ENCODE measurements at places on chromosomes 12 and 14.

DNA sequence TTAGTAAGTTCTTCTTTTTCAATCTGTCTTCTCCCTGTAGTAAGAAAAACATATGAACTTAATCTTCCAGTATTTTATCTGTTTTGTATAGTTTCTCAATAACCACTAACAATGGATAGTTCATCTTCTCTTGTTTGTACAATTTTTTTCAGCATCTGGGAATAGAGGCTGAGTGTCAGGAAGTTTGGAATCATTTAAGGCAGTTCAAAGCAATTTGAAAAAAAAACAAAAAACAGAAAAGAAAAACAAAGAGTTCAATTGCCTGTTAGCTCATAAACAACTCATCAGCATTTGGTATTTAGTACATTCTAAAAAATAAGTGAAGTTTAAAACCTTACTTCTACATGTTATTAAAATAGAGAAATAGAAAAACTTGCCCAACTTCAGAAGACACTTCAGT lies 116.8 kb downstream of the PLCZ1 start:
- ATAC-seq, result no peak

- ATAC-seq, result peak; percentile 59
These were observed 588.2 kb downstream of the NRXN3 start for GRCh38 chr14:78758333-78758732.

GRCh38 chr12:41254004-41254914 lies 66.1 kb downstream of the PDZRN4 start:
- ATAC-seq, result no peak

DNA sequence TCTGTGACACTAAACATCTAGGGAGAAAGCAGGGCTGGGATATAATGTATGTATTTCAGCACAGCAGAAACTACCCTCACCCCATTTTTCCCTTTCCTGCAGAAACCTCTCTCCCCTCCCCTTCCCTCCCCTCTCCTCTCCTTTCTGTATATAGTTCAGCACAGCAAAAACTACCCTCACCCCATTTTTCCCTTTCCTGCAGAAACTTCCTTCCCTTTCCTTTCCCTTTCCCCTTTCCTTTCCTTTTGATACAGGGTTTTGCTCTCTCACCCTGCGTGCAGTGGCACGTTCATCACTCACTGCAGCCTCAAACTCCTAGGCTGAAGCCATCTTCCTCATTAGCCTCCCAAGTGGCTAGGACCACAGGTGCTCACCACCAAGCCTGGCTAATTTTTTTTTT lies 2.1 kb downstream of the PMEL start:
- ATAC-seq, result no peak

DNA sequence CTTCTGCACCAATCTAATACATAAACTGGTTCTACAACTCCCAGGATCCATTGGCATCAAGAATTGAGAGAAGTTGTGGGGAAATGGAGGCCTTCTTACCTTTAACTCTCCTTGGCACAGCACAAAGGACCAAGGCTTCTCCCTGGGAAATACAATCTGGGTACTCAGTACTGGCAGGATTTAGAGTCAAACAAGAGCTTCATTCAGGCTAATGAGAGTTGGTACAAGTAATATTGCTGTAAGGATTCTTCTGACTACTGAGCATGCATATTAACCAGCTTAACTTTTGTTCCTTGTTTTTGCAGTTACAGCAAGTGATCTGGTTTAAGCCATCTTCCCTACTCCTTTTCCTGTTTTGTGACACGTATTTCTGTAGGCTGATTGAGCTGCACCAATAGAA lies 76.2 kb upstream of the FERMT2 start:
- no peak for ATAC-seq

GRCh38 chr12:46490635-46491034 lies 118.1 kb upstream of the SLC38A2 start:
- ATAC-seq, result peak; percentile 36

DNA sequence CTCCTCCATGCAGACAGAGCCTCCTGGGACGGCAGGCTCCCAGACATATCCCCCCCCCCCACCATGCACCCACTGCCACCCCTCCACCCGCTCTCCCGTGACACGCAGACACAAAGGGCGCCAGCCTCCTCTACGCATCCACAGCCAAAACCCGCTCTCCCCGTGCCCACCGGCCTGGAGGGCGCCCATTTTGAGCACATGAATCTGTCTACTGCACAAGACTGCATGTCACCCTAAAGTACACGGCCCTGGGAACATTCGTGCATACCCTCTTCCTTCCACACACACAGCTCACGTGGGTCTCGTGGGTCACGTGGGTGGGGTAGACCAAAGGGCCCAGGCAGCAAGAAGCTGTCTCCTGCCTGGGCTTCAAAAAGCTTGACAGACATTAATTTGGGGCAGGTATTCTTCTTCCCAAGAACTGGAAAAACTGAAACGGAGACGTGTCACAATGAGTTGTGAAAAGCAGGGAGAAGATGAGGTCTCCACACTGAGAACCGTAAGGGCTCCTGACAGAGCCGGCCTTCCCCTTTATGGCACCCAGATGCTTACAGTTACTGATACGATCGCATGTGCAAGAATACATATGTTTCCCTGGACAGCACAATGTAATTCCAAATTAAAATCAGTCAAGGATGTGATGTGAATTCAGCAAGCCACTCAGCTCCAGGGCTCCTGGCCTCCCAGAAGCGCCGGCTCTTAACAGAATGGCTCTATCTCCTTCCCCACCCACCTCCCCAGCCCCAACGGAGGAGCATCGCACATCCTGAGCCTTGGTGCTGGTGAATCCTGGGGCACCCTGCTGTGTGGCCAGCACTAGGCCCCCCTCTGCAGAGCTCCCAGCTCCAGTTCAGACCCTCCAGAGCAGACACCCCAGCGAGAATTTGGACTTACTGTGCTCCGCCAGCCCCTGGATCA lies 1.9 kb downstream of the TGFB3 start:
- no peak for ATAC-seq

GRCh38 chr14:34450542-34450915 lies 11.5 kb downstream of the SPTSSA start:
- no peak for ATAC-seq

- no peak for ATAC-seq
These were observed 3.5 kb downstream of the PPM1H start for GRCh38 chr12:62931477-62931876.

- no peak for ATAC-seq
These were observed 77.8 kb downstream of the CCDC88C start for GRCh38 chr14:91339671-91340369.

GRCh38 chr12:56202366-56202765 lies 13.1 kb upstream of the SMARCC2 start:
- ATAC-seq, result no peak

DNA sequence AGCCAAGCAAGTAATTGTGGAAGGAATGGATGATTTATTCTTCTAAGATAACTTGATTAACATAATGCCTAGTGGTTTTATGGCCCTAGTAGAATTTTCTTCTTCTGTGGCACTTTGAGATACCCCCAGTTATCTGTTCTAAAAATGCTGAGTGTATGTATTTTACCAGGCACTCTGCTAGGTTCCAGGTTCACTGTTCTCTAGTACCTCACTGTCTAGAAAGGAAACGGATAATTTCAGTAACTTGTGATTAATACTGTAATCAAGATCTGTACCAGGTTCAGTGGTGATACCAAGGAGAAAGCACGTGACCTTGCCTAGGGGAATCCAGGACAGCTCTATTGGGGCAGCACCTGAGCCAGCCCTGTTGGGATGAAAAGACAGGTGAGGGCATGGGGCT lies 8.0 kb downstream of the ANO6 start:
- no peak for ATAC-seq

DNA sequence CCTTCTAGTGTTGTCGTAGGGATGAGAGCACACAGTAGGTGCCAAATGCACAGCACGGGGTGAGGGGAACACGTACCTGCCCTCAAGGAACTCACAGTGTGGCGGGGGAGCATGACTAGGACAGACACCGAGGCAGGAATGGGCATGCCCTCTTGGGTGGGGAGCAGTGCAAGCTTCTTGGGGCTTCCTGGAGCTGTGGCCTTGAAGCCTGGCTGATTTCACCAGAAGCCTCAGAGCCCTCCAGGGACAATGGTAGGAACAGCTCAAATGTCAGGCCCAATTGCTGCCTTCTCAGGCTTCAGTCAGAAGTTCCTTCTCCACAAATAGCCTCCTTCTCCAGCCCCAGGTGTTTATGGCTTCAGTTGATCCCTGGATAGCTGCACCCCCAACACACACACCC lies 43.4 kb downstream of the TEAD4 start:
- no peak for ATAC-seq

DNA sequence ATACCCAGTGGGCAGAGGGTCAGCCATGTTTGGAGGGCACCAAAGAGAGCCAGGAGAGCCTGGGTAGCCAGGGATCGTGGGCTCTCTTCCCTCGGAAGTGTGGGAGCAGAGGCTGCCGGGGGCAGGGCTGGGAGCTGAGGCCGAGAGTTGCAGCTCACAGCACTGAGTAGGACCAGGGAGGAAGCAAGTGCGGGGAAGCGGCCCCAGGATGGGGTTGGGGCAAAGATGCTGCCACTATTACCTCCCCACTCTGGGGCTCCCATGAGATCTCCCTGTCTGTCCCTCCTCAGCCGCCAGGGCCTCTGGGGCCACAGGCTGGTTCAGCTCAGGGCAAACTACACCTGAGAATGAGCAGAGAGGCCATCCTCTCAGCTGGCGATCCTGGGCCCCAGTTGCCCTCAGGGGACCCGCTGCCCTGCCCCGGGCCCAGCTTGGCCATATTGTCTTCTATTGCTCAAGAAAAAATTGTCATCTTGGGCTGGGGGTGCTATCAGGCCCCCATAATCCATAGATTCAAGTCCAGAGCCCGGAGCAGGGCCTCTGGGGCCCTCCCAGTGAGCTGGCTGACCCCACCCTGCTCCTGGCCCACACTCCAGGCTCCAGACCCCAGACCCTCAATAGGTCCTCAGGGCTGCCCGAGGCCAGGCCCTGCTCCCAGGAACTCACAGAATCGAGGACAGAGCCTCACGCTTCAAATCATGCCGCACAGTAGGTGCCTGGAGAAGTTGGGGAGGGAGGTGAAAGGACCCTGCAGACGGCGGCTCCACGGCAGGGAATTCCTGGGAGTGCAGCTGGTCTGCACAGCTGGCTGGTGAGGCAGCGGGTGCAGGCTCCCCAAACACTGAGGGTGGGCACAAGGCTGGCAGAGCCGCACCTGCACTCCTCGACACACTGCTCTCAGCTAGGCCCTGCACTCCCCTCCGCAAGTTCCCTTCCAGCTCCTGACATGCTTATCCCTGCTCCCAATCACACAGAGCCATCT lies 20.5 kb upstream of the DIO3 start:
- no peak for ATAC-seq

GRCh38 chr14:29175706-29176105 lies 409.1 kb downstream of the FOXG1 start:
- no peak for ATAC-seq

Data from SK-N-SH treated with all-trans-retinoic acid at 6 μM for 48 hours (cell line).